ENCODE measurements at places on chromosomes 2 and 18. TPM values are rescaled to one million over a fixed set of nuclear protein-coding genes. Genes with fewer than 3 reads are reported as not detected.

The SPDYA gene
- total RNA-seq: 1.5 TPM

The CNGA3 gene
- total RNA-seq: 2.3 TPM

The RSAD2 gene
- total RNA-seq: 4.6 TPM

The NETO1 gene
- total RNA-seq: 104 TPM

The CACNB4 gene
- 113 TPM for total RNA-seq

The POU3F3 gene
- total RNA-seq: 95.2 TPM

The CCDC141 gene
- 2.8 TPM for total RNA-seq

All from dorsolateral prefrontal cortex (tissue), 122 donors.